Left ventricle myocardium superior (tissue), 1 donor: ENCODE measurements at places on chromosomes 1 and 21. TPM values are rescaled to one million over a fixed set of nuclear protein-coding genes. Genes with fewer than 3 reads are reported as not detected.

DNA sequence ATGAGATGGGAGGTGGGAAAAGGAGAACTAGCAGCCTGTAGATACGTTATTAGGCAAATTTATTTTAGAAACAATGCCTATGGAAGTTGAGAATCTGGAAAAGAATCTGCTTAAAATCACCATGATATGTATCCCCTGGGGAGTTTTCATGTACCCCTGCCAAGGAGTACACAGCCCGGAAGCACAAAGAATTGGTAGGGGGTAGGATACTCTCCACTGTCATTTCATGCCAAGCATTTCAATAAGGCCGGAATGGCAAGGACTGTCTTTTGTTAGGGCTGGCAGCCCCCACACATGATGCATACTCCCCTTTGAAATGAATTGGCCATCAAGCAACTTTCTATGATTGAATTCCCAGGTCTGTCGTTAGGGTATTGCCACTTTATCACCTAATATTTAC, 111.5 kb upstream of the APP start:
- DNase-seq, result no peak

GRCh38 chr1:3777078-3777547, 4.6 kb downstream of the SMIM1 start:
- no peak for DNase-seq

GRCh38 chr1:9400425-9401079, 107.9 kb downstream of the SPSB1 start:
- DNase-seq, result peak; percentile 63

GRCh38 chr1:11858968-11859871, 475 bp upstream of the NPPB start:
- DNase-seq, result peak; percentile 83

GRCh38 chr1:113197719-113198330, 124.8 kb downstream of the LRIG2 start:
- no peak for DNase-seq

DNA sequence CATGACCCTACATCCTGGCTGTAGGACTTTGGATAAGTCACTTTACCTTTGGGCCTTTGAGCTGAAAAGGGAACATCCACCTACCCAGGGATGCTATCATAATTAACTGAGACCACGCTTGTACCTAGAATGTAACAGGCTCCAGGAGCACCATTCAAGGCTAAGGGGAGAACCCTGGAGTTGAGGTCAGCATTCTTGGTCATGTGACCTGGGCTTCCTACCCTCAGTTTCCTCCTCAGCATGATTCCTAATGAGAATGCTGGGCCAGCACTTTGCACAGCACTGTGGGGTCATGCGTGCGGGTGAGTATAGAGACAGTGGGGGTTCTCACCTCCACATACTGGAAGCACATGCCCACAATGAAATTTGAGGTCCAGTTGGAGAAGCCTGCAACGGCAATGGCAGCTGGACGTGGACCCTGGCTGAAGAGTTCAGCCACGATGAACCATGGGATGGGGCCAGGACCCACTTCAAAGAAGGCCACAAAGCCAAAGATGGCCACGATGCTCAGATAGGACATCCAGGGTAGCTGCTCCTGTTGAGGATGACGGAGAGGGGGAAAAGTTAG, 31.3 kb downstream of the SLC2A1 start:
- no peak for DNase-seq

GRCh38 chr1:226497991-226498639, 50.4 kb upstream of the STUM start:
- no peak for DNase-seq

- no peak for DNase-seq
These were observed 10.0 kb downstream of the PUM1 start for GRCh38 chr1:31055501-31055900.

GRCh38 chr1:33468531-33468930, 3.9 kb upstream of the ZSCAN20 start:
- no peak for DNase-seq

DNA sequence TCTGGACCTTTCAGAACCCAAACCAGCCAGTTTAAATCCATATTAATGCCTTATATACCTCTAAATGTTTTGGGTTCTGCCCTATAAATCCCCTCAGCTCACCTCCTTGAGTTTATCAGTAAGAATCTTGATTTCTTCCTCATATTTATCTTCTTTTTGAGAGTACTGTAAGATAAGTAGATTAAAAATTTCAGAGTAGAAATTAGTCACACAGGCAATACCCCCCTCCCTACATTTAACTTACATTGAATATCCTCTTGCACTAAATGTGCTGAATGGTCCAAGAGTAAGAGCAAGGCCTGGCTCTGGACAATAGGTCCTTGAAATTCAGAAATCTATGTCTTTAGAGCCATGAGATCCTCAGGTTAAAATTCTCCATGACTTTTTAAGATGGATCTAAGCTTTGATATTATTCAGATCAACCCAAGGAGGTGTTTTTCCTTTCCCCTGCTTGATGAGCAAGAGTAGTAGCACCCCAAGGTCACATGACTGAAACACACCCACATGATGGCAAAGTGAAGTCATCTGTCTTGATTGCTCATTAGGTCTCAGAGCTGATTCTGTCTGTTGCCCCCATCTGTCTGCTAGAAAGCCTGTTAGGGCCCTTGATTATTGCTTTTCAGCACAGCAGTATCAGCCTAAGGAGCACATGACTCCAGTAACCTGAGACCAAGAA, 15.8 kb upstream of the NUP210L start:
- no peak for DNase-seq

- no peak for DNase-seq
These were observed 99.1 kb upstream of the ARTN start for GRCh38 chr1:43834280-43835081.

GRCh38 chr21:41242238-41242829, 74.3 kb upstream of the FAM3B start:
- DNase-seq, result no peak

GRCh38 chr1:6246497-6247467, 2.8 kb downstream of the HES3 start:
- peak; percentile 84 for DNase-seq

DNA sequence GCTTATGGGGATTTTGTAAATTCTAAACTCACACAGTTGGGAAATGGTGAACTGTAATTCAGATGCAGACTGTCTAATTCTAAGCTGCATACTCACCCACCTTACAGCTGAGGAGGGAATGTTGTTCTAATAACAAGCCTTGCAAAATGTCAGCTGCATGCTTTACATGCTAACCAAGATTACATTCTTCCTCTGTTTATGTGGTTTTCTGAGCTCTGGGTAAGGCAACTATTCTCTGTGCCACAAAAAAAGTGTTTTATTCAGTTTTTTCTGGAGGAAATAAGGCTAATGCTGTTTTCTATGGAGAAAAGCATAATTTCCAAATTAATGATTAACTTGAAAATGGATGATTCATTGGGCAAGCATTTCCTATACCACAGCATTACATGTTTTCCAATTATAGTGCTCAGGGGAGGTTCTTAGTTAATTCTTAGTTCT, 64.9 kb downstream of the RGS13 start:
- DNase-seq, result no peak

DNA sequence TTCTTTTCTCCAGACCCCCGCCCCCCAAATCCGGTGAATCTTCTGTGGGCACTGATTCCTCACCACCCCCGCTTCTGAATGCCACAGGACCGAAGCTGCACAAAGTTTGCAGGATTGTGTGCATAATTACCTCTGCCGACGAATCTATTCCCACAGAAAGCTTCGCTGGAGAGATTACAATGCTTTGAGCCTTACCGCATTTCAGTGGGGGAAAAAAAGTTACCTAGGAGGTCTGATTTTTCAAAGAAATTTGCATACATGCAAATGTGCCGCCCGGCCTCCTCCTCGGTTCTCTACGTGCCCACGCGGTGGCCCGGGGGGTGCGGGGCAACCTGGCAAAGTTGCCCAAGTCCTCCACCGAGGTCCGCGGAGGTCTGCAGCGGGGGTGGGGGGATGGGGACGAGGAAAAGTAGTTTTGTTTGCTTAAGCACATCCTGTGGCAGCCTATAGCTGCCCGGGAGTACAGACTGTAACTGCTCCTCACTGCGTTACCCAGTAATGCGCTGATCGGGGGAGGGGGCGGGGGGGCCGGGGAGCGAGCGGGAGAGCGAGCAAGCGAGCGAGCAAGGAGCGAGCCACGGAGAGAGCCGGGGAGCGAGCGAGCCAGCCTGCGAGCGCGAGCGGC, 563 bp upstream of the NFIA start:
- peak; percentile 63 for DNase-seq

GRCh38 chr1:112344754-112345423, 51.1 kb upstream of the CTTNBP2NL start:
- no peak for DNase-seq

DNA sequence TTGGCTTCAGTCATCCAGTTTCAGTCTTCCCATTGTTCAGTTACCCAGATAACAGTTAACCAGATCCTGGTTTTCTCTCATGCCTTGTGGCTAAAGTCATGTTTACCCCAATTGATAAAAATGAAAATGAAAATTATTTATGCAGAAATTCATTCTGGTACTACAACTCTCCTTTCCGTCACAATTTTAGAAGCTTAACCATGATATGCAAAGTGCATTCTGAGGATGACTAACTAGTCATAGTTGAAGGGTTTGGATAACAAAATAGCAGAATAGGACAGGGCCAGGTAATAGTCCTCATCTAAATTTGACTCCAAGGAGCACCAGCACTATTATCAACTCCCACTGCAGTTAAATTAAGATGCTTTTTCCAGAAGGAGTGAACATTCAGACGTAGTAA, 94.7 kb downstream of the NTMT2 start:
- no peak for DNase-seq

DNA sequence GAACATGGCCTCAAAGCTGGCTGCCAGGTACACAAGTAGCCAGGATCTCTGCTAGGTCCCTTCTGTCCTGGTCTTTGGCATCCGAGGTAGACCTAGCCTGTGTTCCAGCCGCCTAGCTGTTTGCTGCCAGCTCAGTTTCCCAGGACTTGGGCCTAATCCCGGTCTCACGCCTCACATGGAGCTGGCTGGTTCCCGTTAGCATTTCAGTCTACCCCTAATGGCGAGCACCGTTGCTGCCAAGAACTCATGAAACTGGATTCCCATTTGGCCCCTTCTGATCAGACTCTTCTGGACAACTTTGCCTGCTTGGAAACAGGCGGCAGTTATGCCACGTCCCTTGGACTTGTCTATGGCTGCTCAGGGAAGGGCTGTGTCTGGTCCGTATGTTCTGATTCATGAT, 26.2 kb upstream of the HHAT start:
- DNase-seq, result peak; percentile 63

DNA sequence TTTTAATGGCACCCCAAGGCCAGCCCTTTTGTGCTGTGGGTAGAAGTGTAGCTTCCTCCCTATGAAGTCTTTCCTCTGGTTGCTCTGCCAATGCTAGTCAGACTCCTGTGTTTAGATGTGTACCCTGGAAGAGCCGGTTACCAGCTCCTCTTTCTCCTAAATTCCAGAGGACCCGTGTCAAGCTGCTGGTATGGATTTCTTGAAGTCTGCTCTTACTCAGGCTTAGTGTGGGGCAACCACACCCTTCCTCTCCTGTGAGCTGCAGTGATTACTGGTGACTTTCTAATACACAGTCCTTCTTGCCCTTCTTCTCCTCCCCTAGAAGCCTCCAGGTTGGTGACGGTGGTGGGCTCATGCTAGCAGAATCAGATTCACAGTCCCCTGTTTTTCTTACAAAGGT, 74.1 kb upstream of the AKT3 start:
- DNase-seq, result no peak

- no peak for DNase-seq
These were observed 30.8 kb upstream of the GTF2B start for GRCh38 chr1:88922214-88922613.

DNA sequence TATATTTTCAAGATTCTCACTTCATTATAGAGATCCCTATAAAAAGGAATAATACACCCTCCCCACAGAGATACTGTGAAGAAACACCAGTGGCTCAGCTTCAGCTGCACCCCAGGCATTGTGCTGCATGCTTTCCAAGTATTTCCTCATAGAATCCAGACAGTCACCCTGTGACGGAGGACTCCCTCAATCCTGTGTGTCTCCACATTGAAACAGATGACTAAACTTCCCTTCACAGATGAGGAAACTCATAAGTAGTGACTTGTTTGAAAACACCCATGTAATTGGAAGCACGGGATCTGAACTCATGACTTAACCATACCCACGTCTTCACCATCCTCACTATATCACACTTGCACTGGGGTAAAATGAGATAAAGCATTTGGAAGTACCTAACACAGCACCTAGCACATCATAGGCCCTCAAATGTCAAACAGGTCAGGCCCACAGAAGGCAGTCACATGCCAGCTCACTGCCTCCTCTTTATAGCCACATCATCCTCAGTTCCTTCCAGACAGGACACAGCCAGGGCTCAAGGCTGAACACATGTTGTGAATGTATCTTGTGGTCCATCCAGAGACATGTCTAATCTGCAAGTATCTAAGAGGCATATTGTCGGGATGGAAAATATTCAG, 55.2 kb downstream of the GPR161 start:
- no peak for DNase-seq

DNA sequence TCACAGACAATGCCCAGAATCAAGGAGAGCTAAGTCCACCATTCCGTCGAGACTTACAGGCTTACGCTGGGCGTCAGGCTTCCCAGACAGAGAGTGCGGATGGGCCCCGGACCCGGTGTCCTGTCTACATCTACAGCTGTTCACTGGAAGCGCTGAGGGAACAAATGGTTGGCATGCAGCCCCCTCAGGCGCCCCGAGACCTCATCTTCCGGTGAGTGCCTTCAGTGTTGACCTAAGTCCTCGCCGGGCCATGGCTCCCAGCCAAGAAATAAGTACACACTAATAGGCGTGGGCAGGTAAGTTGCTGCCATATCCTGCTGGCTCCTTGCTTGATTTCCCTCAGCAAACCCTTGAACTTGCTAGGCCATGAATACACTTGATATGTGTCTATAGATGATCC, 26.2 kb downstream of the HYI start:
- no peak for DNase-seq

DNA sequence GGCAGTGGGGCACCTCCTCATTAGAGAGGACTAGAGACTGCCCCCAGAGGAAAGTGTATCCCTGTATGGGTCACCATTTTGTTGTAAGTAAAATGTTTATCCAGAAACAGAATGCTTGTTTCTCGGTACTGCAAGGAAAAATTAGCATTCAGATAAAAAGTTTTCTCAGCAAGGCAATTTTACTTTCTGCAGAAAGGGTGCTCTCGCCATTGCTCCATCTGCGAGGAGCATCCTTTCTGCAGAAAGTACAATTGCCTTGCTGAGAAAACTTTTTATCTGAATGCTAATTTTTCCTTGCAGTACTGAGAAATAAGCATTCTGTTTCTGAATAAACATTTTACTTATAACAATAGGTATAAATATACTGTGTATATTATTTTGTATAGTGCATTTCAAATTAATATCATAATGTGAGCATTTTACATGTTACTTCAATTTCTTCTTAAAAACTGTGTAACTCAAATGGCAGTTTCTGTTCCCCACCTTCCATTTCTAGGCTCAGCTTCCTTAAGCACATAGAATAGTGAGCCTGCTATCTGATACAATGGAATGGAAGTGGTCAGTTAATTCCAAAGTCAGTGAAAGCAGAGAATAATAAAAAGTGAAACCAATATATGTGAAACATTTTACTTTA, 76.5 kb upstream of the DESI2 start:
- no peak for DNase-seq

GRCh38 chr1:53498555-53499131, 39.4 kb downstream of the DMRTB1 start:
- DNase-seq, result no peak

The NR0B2 gene
- 5.3 TPM for total RNA-seq

The S100A16 gene
- 42.2 TPM for total RNA-seq

The LMO4 gene
- total RNA-seq, result 49.2 TPM

The NBPF6 gene
- not detected for total RNA-seq

The LIN28A gene
- total RNA-seq, result not detected

The OR2AK2 gene
- not detected for total RNA-seq

The OBSCN gene
- 316 TPM for total RNA-seq

The TEX38 gene
- not detected for total RNA-seq

The HTR1D gene
- total RNA-seq, result 0.07 TPM

The SMAP2 gene
- 15.1 TPM for total RNA-seq

The NBPF12 gene
- total RNA-seq, result 3.1 TPM

The RNU1-4 gene
- total RNA-seq, result 4,234 TPM

The KRTAP19-3 gene
- not detected for total RNA-seq
